ENCODE measurements at places on chromosomes 11 and 22. TPM values are rescaled to one million over a fixed set of nuclear protein-coding genes. Genes with fewer than 3 reads are reported as not detected.

Gene NPTXR
- total RNA-seq, result 9.1 TPM

Gene TPH1
- total RNA-seq, result 0.03 TPM

Gene HORMAD2
- not detected for total RNA-seq

Gene OR2AG2
- not detected for total RNA-seq

Gene TAF10
- total RNA-seq, result 235 TPM

Gene GAL3ST3
- not detected for total RNA-seq

Gene OR10S1
- not detected for total RNA-seq

Gene CCDC73
- total RNA-seq, result not detected

Gene DDI1
- total RNA-seq, result not detected

Gene MRGPRX3
- total RNA-seq, result not detected

Gene OR56A1
- not detected for total RNA-seq

Gene MS4A3
- total RNA-seq, result not detected

Gene FAM181B
- total RNA-seq, result 0.07 TPM

Gene DBX1
- total RNA-seq, result not detected

Gene SPA17
- total RNA-seq, result 17.7 TPM

Gene ASCL2
- 0.07 TPM for total RNA-seq

Gene APOL1
- 13.9 TPM for total RNA-seq

Gene ABTB2
- total RNA-seq, result 29.9 TPM

Gene ADORA2A
- 0.48 TPM for total RNA-seq

Gene KCNA4
- total RNA-seq, result not detected

Gene MUC2
- total RNA-seq, result 0.11 TPM

Gene TOMT
- total RNA-seq, result not detected

Gene ADAMTS8
- 0.26 TPM for total RNA-seq

Gene KIRREL3
- total RNA-seq, result 11.6 TPM

Gene UPK3A
- total RNA-seq, result not detected

Gene CNTF
- 1.5 TPM for total RNA-seq

Gene ABCC8
- total RNA-seq, result 2.8 TPM

Gene OR4A16
- not detected for total RNA-seq

Gene ZBTB16
- 0.23 TPM for total RNA-seq

Gene CCDC134
- 3.7 TPM for total RNA-seq

Gene C11orf16
- total RNA-seq, result not detected

Gene TPBGL
- 0.15 TPM for total RNA-seq

Gene OR52E8
- total RNA-seq, result not detected

Gene FJX1
- 39.3 TPM for total RNA-seq

Gene MMP3
- 0.28 TPM for total RNA-seq

Gene SNX32
- total RNA-seq, result not detected

Gene PARVG
- total RNA-seq, result not detected

Gene KCNK4
- total RNA-seq, result not detected

Gene GP1BB
- total RNA-seq, result 1.1 TPM

Gene BDNF
- total RNA-seq, result 6.3 TPM

Gene KCNQ1OT1
- total RNA-seq, result 0.03 TPM

Gene SMC1B
- 0.03 TPM for total RNA-seq

Gene TSSC4
- 79.0 TPM for total RNA-seq

Gene MRGPRF
- total RNA-seq, result 0.09 TPM

Gene JHY
- total RNA-seq, result 3.5 TPM

Gene CALCA
- total RNA-seq, result not detected

Gene C22orf31
- not detected for total RNA-seq

Gene TH
- not detected for total RNA-seq

Gene CDC42EP1
- total RNA-seq, result 25.8 TPM

Gene VPREB1
- total RNA-seq, result not detected

Gene E2F8
- 6.0 TPM for total RNA-seq

Gene SAA4
- total RNA-seq, result not detected
